ENCODE measurements at places on chromosomes 13 and 19.

GRCh38 chr13:36919171-36919832 lies 736 bp downstream of the SMAD9 start:
- no peak for DNase-seq

DNA sequence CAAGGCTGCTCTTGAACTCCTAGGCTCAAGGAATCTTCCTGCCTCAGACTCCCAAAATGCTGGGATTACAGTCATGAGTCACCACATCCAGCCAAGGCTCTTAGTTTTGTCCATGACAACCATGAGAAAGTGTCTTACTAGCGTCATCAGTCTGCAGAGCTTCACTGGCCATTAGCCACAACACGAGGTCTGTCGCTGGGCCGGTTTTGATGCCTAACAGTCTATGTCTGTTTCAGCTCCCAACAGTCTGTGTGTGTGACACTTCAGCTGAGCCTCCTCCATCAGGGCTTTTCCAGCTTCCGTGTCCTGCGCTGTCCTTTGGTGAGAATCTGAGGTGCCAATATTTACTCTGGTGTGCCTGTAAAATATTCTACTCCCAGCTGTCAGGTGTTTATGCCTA lies 47.6 kb downstream of the CEP89 start:
- no peak for DNase-seq

GRCh38 chr13:59413126-59413525 lies 750.6 kb downstream of the DIAPH3 start:
- no peak for DNase-seq

GRCh38 chr13:48234566-48235340 lies 1.7 kb downstream of the ITM2B start:
- DNase-seq = no peak

- no peak for DNase-seq
These were observed 192.2 kb downstream of the STK24 start for GRCh38 chr13:98384739-98385138.

- peak; percentile 3 for DNase-seq
These were observed 104.7 kb upstream of the KL start for GRCh38 chr13:32911506-32911905.

- no peak for DNase-seq
These were observed 700.7 kb downstream of the DIAPH3 start for GRCh38 chr13:59463023-59463422.

GRCh38 chr13:99911069-99911964 lies 60.2 kb downstream of the ZIC5 start:
- DNase-seq = no peak

DNA sequence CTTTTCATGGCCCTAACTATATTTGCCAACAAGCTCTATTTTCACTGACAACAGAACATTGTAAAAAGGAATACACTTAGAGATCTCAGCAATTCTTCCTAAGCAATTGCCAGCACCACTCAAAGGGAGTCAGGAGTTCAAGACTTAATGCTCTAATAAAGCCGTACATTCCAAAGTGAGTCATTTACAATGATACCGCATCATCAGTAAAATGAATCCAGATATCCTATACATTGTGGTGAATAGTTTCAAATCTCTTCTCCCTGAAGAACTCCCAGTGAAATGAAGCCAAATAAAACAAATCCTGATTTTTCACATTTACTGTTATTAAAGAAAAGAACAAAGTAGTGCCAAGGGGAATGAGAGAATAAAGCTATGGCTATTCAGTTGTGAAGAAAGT lies 2898.7 kb upstream of the PCDH20 start:
- no peak for DNase-seq

- DNase-seq = no peak
These were observed 41.7 kb downstream of the HTR2A start for GRCh38 chr13:46855166-46855565.

GRCh38 chr13:27775943-27776342 lies 16.3 kb upstream of the GSX1 start:
- DNase-seq = no peak

DNA sequence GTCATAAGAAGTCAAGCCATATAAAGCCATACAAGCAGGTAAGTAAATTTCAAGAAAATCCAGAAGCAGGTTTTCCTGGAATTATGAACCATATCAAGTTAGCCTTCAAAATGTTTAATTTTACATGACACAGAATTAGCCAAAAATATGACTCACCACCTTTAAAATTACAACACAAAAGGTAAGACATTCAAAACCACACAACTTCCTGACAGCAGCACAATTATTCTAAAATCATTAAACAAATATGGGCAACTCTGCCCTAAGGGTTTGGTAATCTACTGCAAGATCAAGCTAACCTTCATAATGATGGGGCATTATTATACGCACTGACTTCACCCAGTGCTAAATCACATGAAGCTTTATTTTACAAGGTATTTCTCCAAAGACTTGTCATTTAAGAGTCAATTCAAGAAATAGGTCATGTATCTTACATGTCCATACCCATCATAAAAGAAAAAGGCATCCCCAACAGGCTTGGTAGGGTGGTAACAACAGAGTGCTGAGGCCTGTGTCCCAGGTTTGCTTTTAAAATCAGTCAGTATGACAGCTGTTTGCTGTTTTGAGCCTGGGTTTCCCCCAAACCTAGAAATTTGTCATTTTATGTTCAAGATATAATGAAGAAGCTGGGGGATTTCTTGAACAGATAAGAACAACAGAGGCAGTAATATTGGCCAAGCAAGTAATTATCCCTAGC lies 15.2 kb downstream of the RCBTB1 start:
- DNase-seq = no peak

DNA sequence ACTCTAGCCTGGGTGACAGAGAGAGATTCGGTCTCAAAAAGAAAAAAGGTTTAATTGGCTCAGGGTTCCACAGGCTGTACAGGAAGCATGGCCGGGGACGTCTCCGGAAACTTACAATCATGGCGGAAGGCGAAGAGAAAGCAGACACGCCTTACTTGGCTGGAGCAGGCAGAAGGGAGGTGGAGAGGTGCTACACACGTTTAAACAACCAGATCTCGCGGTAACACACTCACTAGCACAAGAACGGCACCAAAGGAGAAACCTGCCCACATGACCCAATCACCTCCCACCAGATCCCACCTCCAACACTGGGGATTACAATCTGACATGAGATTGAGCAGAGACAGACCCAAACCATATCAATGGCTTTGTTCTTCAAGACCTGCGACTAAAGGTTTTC lies 12.8 kb downstream of the CASP14 start:
- DNase-seq = no peak

GRCh38 chr19:33703438-33703750 lies 81.6 kb downstream of the CHST8 start:
- no peak for DNase-seq

DNA sequence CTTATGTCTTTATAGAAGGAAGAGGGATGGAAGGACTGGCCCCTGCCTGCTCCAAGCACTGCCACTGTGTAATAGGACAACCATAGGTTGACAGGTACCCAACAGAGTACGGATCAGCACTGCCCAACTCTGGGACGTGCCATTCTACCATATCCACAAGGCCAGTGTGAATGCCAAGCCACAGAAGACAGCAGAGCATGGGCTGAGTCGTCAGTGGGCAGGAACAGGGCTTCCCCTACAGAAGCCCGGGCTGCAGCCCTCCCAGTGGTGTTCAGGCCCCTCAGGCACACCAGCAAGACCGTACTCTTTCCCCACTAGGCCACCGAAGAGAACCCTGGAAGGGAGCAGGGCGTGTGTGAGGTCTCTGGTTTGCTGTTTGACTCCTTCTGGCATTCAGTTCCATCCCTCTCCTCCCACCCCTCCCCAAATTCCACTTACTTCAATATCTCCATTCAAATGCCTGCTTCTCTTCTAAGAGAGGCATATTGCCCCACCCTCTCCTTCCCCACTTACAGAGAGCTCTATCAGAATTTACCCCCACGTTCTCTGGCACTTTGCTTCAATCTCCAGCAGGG lies 209.4 kb downstream of the FOXO1 start:
- no peak for DNase-seq

DNA sequence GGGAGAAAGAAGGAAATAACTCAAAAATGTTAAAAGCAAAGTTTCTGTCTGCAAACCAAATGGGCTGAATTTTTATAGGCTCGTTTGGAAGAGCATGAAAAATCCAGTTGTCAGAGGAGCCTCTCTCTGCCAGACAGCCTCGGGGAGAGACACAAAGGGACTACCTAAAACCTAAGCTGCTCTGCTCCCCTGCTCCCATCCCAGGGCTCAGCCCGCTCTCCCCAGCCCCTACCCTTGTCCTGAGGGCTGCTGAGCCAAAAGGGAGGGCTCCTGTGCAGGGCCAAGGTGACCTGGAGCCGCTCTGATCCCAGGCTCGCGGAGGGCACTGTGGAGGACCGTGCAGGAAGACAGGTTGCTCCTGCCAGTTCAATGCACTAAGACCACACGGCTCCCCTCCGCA lies 96.7 kb upstream of the UQCRFS1 start:
- DNase-seq = no peak

DNA sequence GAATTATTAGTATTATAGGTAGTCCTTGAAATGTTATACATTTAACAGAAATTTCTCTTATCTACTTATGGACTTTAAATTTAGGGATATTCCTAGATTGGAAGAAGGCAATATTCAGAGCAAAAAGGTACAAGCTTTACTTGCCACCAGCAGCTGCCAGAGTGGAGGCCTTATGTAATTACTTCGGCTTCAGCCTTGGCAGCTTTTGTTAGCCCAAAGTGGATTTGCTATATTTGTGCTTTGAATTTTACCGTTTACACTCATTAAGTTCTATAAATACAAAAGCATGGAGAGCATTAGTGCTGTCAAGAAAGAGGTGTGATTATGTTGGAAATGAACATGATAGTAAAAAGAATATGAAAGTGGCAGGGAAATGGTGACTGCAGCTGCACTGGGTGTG lies 319.9 kb downstream of the ATP8A2 start:
- DNase-seq = no peak

DNA sequence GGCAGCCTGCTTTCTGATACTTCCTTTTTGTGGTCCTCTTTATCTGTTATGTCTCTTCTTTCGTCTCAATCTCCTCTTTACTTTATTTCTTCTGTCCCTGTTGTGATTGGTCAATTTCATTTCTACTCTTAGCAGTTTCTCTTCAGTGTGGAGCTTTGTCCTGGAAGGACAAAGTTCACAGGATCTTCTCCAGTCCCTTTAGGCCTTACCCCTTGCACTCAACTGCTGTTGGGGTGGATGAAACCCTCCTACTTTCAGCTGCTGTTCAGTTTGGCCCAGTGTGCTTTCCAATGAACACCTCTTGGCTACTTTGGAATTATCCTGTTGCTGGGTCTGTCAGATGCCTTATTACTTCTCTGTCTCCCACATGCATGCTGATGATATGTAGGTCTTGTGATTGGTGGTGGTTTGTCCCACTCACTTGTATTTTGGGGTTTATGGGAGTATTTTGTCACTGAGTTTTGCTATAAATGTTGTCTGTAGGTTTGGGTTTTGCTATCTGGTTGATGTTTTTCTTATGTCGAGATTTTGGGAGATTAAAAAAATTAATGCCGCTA lies 24.8 kb downstream of the WDR62 start:
- no peak for DNase-seq
